ENCODE measurements at places on chromosomes 2 and 18.

DNA sequence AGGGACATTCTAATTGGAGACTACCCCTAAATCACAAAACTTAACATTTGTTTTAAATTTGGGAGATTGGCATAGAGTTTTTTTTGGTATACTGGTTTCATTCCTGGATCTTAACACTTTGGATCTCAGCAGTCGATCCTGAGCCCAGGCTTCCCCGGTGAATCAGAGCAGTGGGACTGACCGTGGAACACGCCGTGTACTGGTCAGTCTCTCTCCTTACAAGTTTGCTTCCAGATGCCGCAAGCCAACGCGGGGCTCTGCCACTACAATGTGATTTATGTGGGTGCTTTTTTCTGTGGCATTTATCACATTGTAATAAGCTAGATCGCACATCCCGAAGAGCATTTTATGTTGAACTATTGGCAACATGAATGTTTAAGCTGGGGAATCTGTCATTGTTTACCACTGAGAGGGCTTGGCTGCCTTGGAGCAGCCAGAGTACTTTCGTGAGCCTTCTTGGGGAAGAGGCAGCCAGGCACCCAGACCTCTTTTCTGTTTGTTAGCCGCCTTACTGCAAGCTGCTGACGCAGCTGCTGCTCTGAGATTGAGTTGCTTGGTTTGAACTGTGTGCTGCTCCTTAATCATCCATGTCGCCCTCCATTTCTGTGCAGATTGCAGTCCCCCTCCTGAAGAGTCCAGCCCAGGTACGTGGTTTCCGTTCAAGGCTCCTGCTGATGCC lies 49.3 kb downstream of the COA5 start:
- no peak for DNase-seq

- DNase-seq, result peak; percentile 62
These were observed 135.8 kb downstream of the HDAC4 start for GRCh38 chr2:239264838-239265651.

GRCh38 chr2:12110074-12110473 lies 363.6 kb downstream of the LPIN1 start:
- peak; percentile 57 for DNase-seq

DNA sequence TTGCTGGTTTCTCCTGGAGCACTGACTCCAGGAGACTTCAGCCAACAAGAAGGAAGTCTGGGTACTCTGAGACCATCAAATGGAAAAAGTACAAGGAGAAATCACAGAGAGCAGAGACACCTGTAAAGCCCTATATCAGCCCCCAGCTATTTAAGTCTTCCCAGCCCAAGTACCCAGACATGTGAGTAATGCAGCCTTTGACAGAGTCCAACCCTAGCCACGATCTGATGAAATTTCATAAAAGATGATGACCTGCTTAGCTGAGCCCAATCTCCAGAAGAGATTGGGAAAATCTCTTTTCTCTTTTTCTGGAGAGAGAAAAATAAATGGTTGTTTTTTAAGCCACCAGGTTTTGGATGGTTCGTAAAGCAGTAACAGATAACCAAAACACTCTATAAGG lies 196.6 kb downstream of the NBAS start:
- DNase-seq, result no peak

DNA sequence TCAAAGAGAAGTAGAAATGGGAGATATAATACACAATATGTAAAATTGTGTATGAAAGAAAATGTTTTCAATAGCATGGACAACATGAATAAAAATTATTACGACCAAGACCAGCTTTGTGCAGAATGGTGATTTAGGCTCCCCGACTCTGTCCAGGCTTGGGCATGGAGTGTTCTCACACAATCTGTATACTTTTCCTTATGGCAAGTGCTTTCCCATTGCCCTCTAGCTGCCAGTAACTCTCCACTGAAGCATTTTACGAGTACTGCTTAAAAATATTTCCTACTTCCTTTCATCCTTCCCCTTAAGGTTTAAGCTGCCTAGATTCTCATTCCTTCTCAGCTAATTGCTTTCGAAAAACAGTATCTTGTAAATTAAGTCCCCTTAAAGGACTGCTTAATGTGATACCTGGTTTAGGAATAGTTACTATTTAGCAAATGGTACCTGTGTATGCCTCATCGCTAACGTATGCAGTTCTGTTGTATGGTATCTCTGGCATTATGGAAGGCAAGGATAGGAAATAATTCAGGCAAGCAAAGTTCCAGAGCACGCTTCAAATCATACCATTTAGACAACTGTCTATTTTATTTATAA lies 714.6 kb downstream of the ERBB4 start:
- DNase-seq, result no peak
